NCI-H524 (cell line): ENCODE measurements at places on chromosomes 12 and 14.
A peak's percentile ranks its signal among the peaks of the same experiment; 100 is the strongest.

DNA sequence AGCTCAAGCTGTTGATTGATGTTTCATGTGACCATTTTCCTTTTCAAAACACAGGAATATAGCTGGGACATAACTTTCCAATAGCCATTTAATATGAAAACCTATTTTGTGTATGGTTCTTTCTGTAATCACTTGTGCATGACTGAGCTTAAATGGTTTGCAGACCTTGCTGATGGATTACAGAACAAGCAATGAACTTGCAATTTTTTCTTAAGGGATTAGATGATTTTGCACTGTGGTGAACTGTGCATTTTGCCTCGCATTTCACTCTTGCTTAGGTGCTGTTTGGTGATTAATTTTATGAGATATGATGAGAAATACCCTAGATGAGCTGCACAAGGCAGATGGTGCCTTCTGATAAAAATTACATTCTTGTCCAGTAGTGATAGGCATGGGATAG lies 419.0 kb upstream of the FBXO33 start:
- no peak for DNase-seq

- DNase-seq = peak; percentile 12
Measured at GRCh38 chr12:113469949-113470743, 1.5 kb downstream of the LHX5 start.

- DNase-seq = no peak
Measured at GRCh38 chr14:100307766-100308426, 1.7 kb upstream of the SLC25A29 start.

- no peak for DNase-seq
Measured at GRCh38 chr12:67148265-67148664, 120.9 kb upstream of the CAND1 start.
